ENCODE measurements at places on chromosomes 6 and 20.
A peak's percentile ranks its signal among the peaks of the same experiment; 100 is the strongest.

DNA sequence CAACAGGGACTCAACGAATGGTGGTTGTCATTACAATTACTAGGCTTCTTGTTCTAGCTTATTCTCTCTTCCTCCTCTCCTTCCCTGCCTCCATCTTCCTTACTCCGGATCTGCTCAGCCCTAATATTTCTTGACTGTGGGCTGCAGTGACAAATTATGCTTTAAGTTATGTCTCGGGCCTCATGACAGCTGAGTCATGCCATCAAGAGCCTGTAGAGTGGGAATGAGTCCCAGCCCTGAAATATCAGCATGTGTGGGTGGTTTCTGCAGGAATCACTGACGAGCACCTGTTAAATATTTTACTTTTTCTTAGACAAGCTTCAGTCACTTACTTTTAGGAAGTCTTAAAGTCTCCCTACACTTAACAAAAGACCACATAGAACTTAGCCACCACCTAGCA, 83.1 kb upstream of the CBLN4 start:
- no peak for DNase-seq

DNA sequence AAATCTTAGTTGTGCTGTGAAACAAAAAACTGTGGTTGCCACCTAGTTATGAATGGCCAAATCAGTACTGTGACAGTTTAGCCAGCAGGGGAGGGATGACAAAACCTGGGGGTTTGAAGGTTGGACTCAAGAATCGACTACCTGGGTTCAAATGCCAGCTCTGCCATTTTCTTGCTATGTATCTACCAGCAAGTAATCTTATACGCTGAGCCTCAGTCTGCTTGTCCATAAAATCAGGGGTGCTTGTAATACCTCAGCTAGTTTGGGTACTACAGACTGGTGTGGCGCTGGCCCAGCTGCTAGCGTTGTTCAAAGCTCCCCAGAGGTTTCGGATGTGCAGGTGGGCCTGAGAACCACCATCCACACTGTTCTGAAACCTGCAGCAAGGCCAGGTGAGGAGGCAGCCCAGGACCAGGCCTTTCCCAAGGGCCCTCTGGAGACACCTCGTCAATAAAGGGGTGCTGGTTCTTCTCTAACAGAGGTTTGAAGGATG, 40.4 kb downstream of the TRAM2 start:
- DNase-seq = no peak

DNA sequence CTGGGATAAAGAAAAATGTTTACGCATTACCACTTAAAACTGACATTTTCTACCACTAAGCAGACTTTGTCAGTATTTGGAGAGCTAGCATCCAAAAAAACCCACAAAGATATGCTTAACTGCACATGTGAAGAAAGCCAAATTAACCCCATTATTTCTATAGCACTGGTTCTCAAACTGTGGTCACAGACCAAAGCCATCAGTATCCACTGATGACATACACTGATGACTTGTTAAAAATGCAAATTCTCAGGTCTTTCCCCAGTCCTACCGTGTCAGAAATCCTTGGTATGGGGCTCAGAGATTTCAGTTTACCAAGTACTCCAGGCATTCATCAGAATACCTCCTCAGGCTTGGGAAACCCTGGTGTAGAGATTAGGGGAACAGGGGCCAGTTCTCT, 230.2 kb downstream of the PTPRK start:
- DNase-seq = no peak

- no peak for DNase-seq
Measured at GRCh38 chr6:138640028-138640427, 133.5 kb upstream of the CCDC28A start.

DNA sequence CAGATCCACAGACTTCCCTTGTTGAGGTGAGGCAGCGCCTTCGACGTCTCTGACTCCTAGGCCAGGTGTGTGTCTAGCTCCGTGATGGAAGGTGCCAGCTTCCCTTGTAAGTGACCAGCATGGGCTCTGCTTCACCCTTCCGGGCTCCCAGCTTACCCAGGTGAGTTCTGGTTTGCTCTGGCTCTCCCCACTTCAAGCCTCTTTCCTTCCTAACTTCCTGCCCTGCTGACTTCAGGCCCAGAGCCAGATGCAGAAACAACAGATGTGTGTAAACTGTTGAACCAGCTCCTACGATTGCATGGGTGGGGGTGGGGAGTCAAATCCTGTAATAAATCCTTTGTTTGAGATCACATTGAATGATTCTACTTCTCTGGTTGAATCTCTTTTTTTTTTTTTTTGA, 51.6 kb upstream of the BMP6 start:
- DNase-seq = no peak

DNA sequence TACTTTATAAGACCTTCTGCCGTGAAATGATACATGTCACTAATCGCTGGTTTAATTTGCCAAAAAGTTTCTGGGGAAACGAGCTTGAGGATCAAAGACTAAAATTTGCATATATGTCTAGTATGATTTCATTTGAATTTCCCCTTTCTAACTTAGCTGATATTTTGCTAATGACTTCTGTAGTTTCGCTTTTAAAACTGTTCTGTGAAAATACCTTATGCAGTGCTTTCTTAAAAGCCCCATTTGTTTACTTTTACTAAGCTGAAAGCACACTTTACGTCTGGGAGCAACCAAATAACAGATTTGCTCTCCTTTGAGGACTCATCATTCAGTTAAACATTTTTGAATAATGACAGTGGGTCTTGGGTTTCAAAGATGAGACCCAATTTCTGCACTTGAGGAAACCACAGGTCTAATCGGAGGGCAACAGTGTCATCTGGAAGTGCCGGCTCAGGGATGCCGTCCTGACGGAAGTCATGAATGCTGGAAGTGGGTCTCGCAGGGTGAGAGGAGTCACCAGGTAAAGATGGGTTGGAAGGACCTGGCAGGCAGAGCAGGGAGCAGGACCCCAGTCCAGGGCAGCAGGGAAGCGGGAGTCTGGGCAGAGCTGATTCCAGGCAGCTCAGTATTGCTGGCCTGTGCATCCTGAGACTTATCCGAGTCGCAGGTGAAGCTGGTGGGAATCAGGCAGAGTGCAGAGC, 33.2 kb downstream of the PLEKHG1 start:
- DNase-seq = peak; percentile 12

DNA sequence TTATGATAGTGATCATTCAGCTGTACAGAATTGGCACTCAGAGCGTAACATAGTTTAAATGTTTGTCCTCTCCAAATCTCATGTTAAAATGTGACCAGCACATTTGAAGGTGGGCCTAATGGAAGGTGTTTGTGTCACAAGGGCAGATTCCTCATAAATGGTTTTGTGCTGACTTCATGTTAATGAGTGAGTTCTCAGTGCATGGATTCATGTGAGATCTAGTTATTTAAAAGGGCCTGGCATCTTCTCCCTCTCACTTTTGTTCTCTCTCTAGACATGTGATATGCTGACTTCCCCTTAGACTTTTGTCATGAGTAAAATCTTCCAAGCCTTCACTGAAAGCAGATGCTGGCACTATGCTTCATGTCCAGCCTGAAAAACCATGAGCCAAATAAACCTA, 452.4 kb upstream of the PTCHD4 start:
- no peak for DNase-seq

DNA sequence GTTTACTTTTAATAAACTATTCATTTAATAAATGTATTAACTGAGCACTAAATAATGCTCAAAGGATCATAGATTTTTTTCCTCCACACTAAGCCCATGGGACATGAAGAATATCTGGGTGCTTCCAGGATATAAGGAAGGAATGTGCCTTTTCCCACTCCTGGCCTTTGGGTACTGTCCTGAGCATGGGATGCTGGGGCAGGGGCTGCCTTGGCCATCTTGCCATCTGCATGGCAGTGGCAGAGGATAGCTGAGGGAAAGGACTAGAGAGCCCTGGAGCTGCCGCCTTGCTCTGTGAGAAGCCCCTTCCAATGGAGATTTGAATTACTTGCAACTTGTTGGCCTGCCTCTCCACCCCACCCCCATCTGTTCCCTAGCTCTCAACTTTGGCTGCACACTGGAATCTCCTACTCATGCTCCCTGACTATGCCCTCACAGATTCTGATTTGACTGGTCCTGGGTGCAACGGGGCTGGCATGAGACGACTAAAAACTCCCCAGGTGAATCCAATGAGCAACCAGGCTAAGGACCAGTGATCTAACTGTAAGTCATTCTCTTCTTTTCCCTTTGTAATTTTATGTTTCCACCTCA, 15.6 kb downstream of the DDRGK1 start:
- no peak for DNase-seq

DNA sequence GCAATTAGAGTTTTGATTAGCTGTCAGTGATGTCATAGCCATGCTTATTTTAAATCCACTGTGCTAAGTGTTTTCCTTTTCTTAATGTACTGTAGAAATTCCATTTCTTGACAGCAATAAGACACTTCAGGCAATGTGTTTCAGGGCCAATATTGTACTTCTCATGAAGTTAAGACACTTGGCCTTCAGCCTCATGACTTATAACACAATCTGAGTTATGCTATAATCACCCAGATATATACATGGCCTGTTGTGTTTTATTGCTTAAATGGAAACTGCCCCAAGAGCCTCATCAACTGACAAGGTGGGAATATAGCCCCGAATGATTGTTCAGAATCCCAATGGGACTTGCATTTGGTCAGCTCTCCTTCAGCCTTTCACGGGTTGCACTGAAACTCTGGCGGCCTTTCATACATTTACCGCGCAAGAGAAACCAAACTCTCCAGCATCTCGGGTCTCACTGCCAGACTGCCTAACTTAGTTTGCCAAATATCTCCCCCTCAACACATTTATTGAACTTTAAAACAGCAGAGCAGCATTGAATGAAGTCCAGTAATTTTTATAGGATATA, 44.2 kb upstream of the TBX18 start:
- no peak for DNase-seq

GRCh38 chr6:88984152-88984551, 20.7 kb upstream of the RNGTT start:
- DNase-seq = no peak

- DNase-seq = no peak
Measured at GRCh38 chr6:168157272-168158212, 78.5 kb upstream of the FRMD1 start.

Measured in CD4-positive, alpha-beta T cell treated with Interleukin-12 subunit alpha and Interleukin-12 subunit beta, for 1 hour (primary cell).